Fibroblast of skin of back (primary cell): ENCODE measurements at places on chromosomes 3 and 15.
A peak's percentile ranks its signal among the peaks of the same experiment; 100 is the strongest.

DNA sequence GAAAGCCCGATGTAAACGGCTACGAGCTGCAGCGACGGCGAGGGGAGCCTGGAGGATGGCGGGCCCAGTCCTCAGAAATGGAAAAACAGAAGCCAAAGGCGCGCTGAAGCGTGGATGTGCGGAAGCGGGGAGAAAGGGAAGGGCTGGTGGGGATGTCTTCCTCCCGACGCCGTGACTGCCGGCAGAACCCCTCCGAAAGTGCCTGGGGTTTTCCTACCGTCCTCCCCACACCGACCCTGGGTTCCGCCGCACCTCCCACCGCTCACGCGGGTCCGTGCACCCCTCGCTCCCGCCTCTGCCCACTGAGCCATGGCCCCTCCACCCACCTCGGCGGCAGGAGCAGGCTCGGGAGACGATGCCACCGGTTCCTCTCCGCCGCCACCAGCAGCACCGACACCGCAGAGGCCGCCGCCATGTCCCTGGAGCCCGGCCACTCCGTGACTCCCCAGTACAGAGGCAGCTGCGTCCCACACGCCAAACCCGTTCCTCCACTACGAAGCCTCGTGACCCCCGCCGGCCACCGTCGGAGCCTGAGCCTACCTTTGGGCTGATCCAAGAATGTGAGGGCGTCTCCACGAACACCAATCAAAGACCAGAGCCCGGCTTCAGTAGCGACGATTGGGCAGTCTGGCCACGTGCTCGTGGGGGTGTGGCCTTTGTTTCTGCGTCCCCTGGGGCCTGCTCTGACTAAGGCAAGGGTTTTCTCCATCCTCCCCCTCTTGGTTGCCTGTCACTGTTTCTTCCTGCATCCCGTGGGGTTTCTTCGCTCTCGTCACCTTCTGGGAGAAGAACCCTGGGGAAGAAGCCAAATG, at the start of gene MCCC1:
Gene MCCC1, minus strand, starts transcription at position 471 of the 812 bp plus-strand sequence. Its CDS starts 56 bp downstream, at position 415.
- peak; percentile 99 for DNase-seq

GRCh38 chr15:26571346-26571745, 201.5 kb downstream of the GABRB3 start:
- DNase-seq, result no peak

- DNase-seq, result peak; percentile 87
These were observed 23.6 kb downstream of the CRTC3 start for GRCh38 chr15:90553248-90553745.

DNA sequence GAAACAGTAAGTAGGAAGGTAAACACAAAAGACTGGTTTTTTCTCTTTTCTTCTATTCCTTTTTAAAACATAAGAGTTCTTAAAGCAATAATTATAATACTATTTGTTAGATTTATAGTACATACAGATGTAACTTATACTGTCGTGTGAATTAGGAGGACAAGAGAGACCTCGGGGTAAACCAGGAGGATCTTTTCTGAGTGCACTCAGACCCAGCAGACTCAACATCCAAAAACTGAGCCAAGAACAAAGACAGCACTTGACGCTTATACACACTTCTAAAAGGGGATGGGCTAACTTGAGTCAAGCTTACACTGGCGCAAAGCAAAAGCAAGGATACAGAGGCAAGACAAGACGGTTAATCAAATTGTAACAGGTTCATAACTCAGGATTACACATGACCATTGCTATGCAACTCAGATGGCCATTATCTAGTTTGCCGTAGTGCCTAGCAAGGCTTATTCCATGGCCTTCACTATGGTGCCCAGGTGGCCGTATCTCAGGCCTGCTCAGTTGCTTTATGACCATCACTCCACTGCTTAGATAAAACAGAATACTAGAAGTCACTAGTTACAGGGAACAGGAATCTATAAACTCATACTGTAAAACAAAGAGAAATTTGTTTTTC, 18.6 kb downstream of the MTHFS start:
- DNase-seq, result no peak

- no peak for DNase-seq
These were observed 12.7 kb downstream of the SLC6A20 start for GRCh38 chr3:45783667-45784066.

DNA sequence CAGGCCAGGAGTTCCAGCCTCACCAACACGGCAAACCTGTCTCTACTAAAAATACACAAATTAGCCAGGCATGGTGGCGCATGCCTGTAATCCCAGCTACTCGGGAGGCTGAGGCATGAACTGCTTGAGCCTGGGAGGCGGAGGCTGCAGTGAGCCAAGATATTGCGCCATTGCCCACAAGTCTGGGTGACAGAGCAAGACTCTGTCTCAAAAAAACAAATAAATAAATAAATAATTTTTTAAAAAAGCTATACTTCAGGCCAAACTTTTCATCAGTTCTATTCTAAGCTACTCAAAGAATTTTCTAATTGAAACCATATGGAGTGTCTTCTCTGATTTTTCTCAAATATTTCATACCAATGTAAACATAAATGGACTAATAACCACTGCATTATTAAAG, 43.5 kb downstream of the PHC3 start:
- peak; percentile 7 for DNase-seq

- no peak for DNase-seq
These were observed 119.9 kb downstream of the LMLN start for GRCh38 chr3:198079771-198080520.

GRCh38 chr15:47844437-47844836, 127.1 kb downstream of the SEMA6D start:
- DNase-seq, result no peak

DNA sequence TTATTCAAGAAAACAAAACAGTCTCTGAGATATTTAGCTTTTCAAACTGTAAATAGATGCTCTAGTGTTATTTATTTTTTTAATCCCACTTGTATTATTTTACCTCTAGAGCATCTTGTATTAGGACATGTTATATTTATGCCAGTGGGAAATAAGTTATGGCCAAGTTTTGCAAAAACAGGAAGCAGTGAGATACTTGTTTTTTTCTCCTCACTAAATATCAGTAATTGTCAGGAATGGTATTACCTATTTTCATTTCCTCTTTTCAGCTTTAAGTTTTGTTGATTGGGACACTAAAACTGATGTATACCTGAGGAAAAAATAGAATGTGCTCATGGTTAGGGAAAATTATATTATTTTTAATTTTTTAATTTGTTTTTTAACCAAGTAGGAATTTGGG, 8.6 kb upstream of the IL20RB start:
- DNase-seq, result no peak

GRCh38 chr3:115688418-115688817, 65.1 kb downstream of the GAP43 start:
- no peak for DNase-seq

DNA sequence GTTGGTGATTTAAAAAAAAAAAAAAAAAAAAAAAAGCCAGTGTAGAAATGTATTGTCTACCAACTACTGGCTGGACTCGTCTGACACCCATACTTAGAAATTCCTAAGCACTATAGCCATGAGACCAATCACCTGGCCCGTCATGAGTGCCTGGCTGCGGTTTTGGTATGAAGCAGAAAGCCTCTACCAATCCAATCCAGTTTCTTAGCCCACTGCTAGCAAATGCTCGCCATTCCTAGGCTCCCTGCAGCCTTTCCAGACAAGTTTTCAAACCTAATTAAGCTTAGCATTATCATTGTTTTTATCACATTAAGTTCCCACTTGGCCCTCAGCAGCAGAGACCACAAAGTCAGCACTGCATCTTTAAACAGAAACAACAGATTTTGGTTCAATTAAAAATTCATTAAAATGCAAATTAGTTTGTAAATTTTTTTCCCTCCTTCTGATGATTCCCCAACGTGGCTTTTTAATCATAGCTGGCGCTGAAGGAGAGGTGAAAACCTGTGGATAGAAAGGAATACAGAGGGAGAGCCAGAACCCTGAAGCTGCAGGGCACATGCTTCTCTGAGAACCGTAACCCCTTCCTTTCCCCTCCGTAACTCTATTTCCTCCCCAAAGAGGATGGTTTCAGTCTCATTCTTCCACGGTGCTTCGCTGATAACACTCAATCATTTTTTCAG, 32.2 kb upstream of the ST8SIA2 start:
- DNase-seq, result no peak

GRCh38 chr3:99751649-99752048, 66.0 kb upstream of the CMSS1 start:
- peak; percentile 87 for DNase-seq

- no peak for DNase-seq
These were observed 106.4 kb upstream of the PFN2 start for GRCh38 chr3:150077107-150077506.

GRCh38 chr3:156762631-156763185, 63.4 kb upstream of the LEKR1 start:
- peak; percentile 93 for DNase-seq

DNA sequence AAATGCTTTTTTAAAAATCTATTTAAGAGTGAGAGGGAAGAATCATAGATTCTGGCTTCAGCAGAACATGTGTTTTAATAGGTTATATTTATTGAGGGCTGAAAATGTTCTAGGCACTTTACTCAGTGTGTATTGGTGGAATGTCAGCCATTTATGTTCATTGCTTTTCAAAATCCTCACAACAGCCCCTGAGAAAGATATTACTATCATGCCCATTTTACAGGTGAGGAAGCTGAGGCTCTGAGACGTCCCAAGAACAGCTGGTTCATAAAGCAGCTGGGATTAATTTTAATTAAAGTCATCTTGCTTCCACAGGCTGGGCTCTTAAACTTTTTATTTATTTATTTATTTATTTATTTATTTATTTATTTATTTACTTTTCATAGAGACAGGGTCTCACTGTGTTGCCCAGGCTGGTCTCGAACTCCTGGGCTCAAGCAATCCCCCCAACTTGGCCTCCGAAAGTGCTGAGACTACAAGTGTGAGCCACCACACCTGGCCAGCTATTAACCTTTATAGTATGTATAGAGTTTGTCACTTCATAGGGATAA, 364.6 kb downstream of the SHQ1 start:
- DNase-seq, result no peak

- peak; percentile 81 for DNase-seq
These were observed 3.1 kb downstream of the ANXA2 start for GRCh38 chr15:60394689-60395097.

DNA sequence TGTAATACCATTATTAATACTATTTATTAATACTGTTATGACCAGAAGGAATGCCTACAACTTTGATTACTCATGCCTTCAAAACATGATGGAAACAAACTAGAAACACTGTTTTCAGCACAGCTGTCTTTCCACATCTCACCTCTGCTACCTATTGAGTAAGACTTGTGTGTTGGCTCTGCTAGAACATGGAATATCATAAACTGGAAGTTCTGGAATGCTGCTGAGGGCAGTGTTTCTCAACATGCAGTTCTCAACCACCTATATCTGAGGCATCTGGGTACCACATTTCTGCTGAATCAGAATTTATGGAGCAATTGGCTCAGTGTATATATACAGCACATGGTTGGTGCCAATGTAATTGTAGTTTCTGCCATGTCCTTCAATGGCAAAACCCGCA, 392.1 kb downstream of the TUSC7 start:
- DNase-seq, result no peak

DNA sequence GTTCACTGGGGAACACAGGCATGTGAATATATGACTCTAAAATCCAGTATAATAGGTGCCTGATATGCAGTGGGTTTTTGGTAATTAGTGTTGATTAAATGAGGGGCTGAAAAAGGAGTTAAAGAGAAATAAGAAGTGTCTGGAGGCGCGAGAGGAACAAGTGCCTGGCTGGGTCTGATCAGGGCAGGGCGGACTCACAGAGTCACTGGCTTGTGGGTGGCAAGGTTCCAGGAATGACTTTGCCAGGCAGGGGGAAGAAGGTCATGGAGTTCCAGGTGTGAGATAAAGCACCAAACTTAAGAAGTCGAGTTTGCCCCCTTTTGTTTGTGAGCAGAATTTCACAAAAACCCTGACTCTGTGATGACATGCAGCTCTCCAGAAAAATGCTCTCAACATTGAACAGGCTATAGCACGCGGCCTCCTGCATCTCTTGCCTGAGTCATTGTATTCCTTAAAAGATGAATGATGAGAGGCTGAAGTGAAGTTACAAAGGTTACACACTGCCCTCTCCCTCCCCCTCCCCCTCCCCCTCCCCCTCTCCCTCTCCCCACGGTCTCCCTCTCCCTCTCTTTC, 63.0 kb upstream of the LMCD1 start:
- DNase-seq, result no peak

DNA sequence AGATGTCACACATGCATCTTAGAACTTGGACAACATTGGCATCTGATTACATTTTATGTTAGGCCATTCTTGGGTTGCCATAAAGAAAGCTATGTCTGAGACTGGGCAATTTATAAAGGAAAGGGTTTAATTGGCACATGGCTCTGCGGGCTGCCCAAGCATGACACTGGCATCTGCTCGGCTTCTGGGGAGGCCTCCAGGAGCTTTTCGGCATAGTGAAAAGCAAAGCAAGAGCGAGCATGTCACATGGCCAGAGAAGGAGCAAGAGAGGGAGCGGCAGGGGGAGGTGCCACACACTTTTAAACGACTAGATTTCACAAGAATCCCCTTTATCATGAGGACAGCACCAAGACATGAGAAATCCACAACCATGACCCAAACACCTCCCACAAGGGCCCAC, 11.3 kb downstream of the RYR3 start:
- no peak for DNase-seq

DNA sequence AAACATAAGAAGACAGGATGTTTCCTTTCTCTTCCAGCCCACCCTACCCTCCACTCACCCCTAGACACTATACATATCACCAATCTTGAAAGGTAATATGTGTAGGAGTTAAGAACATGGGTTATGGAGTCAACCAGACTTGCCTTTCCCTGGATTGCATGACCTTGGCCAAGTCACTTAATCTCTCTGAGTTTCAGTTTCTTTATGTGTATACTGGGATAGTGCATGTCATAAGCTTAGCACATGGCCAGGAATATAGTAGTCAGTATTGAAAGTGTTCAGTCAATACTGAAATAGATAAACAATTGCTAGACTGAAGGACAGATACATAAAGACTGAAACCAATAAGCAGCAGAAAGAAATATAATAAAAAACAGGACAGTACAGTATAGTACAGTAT, 283.2 kb upstream of the STT3B start:
- DNase-seq, result no peak

DNA sequence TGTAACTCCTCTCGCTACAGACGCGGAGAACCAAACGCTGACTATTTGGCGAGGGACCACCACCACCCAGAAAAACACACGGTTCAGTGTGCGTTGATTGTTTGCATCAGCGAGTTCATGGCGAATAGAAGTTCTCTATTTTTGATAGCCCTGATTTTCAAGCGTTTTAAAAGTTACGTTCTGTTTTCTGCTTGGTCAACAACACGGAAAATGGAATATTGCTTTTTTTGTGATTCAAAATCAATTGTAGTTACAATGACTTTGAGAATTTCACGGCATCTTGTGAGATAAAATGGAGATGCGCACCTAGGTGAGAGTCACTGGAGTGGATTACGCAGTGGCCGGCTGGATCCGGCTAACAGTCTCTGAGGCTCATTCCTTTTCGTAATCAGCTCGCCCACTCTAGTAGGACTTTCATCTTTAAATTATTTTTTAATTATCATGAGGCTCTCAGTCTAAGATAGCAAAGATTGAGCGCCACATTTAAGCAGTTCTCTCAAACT, 54.8 kb downstream of the CCDC54 start:
- DNase-seq, result peak; percentile 4
